ENCODE measurements at places on chromosomes 6 and 20.

DNA sequence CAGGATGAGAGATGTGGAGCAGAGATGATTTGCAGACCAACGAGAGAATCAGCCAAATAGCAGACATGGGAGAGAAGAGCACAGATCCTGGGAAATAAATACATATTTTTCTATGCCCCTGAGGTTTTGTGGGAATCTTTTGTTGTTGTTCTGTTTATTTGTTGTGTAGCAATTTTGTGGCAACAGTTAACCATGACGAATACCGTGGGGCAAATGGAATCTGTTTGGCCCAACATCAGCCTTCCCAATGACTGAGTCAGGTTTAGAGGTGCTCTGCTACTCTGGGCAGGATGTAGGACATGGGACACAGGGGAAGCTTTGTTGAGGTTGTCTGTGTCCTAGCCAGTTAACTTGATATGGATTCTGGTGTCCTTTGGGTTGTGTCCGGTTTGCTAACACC is 7.9 kb upstream of the SLC2A10 start:
- DNase-seq: no peak

DNA sequence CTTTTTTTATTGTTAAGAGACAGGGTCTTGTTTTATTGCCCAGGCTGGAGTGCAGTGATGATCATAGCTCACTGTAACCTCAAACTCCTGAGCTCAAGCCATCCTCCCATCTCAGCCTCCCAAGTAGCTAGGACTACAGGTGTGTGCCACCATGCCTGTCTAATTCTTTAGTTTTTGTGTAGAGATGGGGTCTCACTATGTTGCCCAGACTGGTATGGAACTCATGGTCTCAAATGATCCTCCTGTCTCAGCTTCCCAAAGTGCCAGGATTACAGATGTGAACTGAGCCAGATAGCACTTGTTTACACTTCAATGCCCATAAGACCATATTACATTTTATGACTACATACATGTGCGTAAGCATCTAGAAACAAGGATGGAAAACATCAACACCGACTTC is 18.1 kb downstream of the EIF2S2 start:
- no peak for DNase-seq

GRCh38 chr20:24096264-24096663 is 107.7 kb upstream of the GGTLC1 start:
- DNase-seq: no peak

DNA sequence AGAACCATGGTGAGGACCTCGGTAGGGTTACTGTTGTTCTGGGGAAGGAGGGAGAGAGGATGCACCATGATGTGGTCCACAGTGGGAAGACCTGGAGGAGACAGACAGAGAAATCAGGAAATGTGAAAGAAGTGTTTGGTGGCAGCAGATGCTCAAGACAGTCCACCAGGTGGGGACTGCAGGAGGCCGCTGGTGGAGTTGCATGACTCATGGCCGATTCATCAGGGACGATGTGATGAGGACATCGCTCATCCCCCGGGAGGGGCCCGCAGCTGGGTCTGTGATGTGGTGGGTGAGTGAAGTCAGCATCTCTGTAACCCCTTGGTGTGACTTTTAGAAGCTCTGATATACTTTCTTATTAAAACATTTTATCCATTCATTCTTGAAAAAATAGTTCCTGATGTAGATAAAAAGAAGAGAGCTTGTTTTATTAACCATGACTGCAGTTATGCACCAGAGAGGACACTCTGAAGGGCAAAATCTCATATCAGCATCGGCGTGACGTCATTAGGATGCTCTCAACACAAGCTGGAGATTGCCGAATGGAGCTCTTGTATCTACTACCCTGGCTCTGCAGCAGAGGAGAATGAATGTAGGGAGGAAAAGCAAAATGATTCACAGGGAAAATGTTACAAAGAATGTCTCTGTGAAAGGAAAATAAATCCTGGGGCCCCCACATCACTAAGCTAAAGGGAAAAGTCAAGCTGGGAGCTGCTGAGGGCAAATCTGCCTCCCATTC is 71.2 kb downstream of the RAMACL start:
- DNase-seq: no peak

DNA sequence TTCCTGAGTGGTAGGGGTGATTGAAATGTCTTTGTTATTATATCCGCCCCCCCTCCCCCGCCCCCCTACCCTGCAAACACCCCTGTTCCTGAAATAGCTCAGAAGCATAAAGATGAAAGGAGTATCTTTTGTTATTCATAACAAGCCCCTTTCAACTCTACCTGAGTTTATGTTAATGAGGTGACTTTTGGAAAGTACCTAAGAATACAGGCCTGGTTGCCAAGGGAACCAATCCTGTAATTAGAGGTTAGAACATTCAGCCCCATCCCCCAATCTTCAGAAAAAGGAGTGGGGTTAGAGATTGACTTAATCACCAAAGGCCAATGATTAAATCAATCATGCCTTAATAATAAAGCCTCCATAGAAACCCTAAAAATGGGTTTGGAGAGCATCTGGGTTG is 979.2 kb upstream of the GJE1 start:
- DNase-seq: no peak

- DNase-seq: no peak
Observed at GRCh38 chr20:3740615-3741301, 8.3 kb downstream of the HSPA12B start.

Data from vagina (tissue), 2 donors.